ENCODE measurements at places on chromosomes 13 and 19. TPM values are rescaled to one million over a fixed set of nuclear protein-coding genes. Genes with fewer than 3 reads are reported as not detected.
A peak's percentile ranks its signal among the peaks of the same experiment; 100 is the strongest.

- no peak for DNase-seq
Observed at GRCh38 chr19:45693106-45693788, 781 bp downstream of the QPCTL start.

Gene C19orf73
- 3.3 TPM for total RNA-seq

Gene CBY2
- total RNA-seq = not detected

DNA sequence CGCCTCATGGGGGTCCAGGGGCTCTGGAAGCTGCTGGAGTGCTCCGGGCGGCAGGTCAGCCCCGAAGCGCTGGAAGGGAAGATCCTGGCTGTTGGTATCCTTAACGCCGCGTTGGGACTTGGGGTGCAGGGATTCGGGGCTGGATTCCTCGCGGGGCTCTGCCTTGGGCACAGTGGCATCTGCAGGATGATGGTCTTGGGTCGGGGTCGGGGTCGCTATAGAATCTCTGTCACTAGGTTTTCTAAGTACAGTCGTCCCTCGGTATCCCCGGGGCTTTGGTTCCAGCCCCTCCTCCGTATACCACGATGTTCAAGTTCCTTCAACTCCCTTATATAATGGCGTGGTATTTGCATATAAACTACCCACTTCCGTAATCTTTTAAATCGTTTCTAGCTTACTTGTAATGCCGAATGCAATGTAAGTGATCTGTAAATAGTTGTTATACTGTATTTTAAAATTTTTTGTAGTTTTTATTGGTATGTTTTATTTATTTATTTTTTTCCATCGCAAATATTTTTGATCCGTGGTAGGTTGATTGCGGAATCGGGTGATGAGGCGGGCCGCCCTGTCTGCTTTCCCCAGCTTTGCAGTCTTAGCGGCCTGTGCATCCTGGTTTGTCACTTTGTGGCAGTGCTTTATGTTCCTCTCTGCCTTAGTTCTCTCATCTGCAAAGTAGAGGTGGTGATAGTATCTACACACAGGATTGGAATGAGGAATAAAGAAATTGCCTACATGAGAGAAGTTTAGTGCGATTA, 606 bp downstream of the ERCC5 start:
- no peak for DNase-seq

DNA sequence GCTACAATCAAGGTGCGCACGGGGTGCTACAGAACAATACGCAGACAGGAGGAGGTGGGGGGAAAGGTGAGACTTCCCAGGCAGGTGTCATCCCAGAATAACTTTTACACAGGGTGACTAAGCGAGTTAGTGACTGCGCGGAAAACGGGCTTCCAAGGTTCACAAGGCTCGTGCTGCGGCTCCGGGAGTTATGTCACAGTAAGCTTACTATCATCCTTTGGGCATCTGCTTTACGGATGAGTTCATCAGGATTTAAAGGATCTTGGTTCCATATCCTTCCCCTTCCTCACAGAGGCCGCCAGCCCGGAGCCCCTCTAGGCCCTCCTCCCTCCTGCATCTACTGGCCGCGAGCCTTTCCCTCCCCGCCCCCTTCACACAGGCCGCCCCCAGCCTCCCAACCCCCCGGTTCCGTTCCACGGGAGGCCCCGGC, 474 bp upstream of the IFT88 start:
- DNase-seq = no peak

GRCh38 chr13:40508127-40508526, 158.3 kb downstream of the FOXO1 start:
- peak; percentile 88 for DNase-seq

Gene ATXN8OS
- not detected for total RNA-seq

- no peak for DNase-seq
Observed at GRCh38 chr19:46508206-46508605, 12.5 kb upstream of the PNMA8B start.

- no peak for DNase-seq
Observed at GRCh38 chr19:45462174-45462573, 5.6 kb upstream of the FOSB start.

- no peak for DNase-seq
Observed at GRCh38 chr19:3179739-3180293, 1.2 kb downstream of the S1PR4 start.

Gene C19orf38
- total RNA-seq = not detected

GRCh38 chr19:1513499-1514294, 878 bp upstream of the ADAMTSL5 start:
- no peak for DNase-seq

Gene MIR17HG
- 2.4 TPM for total RNA-seq

Gene OVOL3
- not detected for total RNA-seq

Gene MYH14
- 1.2 TPM for total RNA-seq

DNA sequence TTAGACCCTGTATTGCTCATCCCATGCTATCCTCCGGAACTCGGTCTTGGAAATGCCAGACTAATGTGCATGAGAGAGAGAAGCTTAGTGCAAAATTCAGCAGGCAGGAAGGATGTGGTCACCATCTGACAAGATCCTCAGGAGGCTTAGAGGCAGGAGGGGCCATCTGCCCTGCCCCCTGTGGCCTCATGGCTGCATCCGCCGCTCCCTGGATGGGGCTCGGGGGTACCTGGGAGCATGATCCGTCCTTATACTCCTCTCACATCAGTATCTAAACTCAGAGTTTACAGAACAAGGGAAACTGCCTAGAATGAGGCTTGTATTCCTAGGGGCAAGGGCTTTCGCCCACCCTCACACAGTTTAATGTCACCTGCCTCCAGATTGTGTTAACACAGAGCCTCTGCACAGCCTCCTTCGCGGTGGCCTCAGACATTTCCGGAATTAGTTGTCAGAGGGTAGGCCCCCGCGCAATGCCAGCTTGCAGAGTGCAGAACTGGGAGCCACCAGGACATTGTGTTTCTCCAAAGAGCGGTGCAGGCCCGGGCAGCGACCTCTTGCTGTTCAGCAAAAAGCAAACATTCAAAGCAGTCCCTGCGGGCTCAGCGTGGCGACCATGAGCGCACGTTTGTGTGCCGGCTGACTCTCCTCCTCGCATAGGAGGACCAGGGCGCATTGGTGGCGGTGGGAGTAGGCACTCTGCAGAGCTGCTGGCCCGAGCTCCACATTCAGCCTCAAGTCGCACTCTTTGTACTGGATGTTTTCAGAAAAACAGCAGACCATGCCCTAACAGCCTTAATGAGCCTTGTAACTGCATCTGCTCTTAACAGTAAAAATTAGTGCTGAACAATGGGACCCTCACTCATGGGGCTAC, 39.1 kb downstream of the GPR12 start:
- no peak for DNase-seq

Gene GIPR
- 0.76 TPM for total RNA-seq

DNA sequence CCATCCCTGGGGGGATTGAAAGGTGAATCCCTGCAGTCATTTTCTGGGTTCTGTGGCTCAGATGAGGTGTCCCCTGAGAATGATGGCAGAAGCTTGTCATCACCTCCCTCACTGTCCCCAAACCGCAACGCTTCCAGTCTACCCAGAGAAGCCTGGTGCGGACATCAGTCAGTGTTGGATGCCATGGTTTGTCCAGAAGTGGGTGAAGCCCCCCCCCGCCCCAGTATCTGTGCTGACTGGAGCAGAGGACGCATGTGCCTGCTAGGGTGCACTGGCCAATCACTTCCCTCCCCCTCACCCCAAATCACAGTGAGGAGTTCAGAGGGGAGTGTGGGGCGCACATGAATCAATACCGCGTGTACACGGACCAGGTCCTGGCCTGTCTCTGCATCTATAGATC, 150.5 kb downstream of the TEX29 start:
- DNase-seq = no peak

GRCh38 chr13:99916366-99917103, 55.0 kb downstream of the ZIC5 start:
- peak; percentile 39 for DNase-seq

DNA sequence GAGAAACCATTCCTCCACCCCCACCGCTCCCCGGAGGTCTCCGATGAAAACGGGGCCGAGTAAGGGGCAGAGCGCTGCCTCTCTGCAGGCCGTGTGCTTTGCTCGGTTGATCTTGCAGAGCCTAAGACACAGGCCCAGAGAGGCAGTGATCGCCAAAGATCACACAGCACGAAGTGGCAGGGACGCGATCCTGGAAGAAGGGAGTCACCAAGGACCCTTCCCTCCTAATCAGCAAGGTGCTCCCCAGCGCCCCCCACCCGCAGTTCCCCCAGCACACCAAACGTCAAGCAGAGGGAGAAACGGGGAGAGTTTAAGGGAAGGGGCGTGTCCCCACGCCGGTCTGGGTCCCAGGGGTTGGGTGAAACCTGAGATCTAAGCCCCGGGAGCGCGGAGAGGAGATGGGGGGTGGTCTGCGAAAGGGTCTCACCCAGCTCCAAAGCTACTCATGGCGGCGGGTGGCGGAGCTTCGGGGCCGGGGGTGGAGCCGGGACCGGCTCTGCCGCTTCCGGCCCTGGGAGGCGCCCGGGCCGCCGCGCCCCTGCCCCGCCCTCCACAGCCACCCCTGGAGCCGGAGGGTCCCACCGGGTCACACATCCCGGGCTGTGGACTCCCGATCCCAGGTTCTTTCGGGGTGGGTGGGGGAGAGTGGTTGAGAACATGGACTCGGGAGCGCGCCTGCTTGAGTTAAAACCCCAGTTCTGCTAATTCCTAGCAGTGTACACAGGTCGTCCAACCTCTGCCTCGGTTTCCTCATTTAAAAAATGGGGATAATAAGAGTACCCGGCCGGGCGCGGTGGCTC, at the start of gene EML2:
Gene EML2 (minus strand): TSS at position 468 of the 800 bp plus-strand sequence. CDS start 21 bp downstream, at position 447.
- DNase-seq = no peak

Gene PSG1
- 2.0 TPM for total RNA-seq

- DNase-seq = no peak
Observed at GRCh38 chr13:88005188-88005587, 334.0 kb downstream of the SLITRK5 start.

- no peak for DNase-seq
Observed at GRCh38 chr13:94967183-94968039, 255.1 kb upstream of the SOX21 start.

GRCh38 chr13:28406733-28407266, 88.1 kb downstream of the FLT1 start:
- DNase-seq = no peak

DNA sequence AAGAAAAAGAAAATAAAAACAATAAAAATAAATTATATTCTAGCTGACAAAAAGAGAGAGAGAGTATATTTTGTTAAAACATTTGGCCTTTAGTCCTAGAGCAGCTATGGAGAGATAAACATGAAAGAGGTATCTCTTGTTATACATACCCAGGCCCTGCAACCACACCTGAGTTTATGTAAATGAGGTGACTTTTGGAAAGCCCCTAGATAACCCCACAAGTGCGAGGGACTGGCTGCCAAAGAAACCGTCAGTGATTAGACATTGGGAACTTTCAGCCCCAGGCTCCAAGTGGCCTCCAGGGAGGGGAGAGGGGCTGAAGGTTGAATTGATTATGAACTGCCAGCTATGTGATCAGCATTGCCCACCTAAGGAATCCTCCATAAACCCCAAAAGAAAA, 2.1 kb upstream of the NLRP7 start:
- no peak for DNase-seq

DNA sequence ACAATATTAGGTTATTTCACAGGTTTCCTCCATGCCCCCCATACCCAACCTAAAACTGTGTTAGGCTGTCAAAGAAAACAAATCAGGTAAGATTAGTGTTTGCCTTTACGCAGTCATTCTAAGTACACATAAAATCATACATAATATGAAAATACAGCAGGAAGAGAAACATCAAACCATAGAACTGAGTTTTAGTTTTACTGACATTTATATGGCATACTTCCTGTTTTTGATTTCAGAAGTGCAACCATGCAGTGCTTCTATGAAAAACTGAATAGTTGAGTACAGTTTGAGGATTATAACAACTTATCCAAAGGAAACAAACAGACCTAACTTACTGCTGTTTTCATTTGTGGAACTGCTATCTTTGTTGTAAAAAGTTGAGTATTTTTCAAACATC, 91.3 kb downstream of the KCNRG start:
- no peak for DNase-seq

DNA sequence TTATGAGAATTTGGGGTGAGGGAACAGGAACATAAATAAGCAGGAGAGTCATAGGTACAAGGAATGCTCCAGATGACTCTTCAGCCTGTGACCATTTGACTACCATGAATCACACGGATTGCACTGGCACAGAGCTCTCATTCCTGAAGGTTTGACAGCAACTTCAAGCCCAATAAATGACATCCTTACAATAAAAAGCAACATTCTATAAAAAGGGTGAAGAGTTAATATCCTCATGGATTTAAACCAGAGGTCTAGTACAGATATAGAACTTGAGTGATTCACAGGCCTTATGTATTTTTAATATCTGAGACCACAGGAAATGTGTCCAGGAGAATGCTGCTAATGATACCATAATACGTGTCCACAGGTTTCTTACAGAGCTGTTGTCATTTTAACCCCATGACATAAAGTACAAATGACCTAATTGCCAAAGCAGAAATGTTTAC, 158.1 kb downstream of the IRS2 start:
- no peak for DNase-seq

DNA sequence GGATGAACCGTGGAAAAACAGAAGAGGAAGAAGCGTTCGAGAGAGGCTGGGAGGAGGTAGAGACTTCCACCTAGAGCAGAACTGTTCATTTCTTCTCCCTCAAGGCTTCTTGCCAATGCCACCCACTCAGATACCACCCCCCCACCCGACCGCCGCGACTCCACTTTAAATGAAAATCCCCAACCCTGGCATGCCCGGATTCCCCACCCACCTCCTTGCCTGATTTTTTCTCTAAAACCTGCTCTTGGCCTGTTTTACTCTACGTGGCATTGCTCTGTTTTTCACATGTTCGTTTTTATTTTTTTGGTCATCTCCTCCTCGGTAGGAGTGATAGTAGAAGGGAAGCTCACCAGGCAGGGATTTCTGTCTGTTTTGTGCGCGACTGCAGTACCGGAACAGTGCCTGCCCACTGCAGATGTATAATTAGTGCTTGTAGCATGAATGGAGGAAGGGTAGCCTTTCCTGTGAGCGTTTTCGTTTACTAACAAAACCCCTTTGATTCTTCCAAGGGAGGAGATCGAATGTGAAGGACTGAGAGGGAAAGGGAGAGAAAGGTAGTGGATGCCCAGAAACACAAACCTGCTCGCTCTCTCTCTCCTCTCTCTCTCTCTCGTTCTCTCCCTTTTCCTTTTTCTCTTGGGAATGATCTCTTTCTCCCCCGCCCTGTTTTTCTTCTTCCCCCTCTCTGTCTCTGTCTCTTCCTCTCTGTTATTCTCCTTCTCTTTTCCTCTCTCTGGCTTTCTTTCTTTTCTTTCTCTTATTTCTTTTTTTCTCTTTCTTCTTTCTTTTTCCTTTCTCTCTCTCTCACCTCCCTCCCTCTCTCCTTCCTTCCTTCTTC, 2.2 kb downstream of the CD70 start:
- DNase-seq = no peak

DNA sequence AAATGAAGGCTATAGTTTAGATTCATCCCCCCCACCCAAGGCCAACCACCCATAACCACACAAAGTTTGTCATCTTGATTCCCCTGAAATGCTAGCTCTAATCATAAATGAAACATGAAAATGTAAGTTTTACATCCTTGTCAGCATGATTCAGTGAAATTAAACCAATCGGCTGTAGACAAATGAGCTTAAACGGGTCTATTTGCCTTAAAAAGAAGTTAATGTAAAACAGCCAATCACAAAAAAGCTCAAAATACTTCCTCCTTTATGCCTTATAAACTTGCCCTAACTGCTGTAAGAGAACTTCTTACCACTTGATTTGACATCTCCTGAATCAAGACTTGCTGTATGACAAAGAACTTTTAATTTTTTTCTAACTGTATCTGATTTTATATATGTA, 34.5 kb upstream of the MRI1 start:
- no peak for DNase-seq
